Stimulated activated CD4-positive, alpha-beta T cell treated with anti-CD3 and anti-CD28 coated beads, Interleukin-1b, Interleukin-23, amount 100 ng/mL, for 24 hours (primary cell): ENCODE measurements at places on chromosomes 16 and 17.

- no peak for DNase-seq
Measured at GRCh38 chr17:65446838-65447526, 114.5 kb downstream of the AXIN2 start.

- DNase-seq, result no peak
Measured at GRCh38 chr17:48925251-48925990, 17.2 kb downstream of the UBE2Z start.

DNA sequence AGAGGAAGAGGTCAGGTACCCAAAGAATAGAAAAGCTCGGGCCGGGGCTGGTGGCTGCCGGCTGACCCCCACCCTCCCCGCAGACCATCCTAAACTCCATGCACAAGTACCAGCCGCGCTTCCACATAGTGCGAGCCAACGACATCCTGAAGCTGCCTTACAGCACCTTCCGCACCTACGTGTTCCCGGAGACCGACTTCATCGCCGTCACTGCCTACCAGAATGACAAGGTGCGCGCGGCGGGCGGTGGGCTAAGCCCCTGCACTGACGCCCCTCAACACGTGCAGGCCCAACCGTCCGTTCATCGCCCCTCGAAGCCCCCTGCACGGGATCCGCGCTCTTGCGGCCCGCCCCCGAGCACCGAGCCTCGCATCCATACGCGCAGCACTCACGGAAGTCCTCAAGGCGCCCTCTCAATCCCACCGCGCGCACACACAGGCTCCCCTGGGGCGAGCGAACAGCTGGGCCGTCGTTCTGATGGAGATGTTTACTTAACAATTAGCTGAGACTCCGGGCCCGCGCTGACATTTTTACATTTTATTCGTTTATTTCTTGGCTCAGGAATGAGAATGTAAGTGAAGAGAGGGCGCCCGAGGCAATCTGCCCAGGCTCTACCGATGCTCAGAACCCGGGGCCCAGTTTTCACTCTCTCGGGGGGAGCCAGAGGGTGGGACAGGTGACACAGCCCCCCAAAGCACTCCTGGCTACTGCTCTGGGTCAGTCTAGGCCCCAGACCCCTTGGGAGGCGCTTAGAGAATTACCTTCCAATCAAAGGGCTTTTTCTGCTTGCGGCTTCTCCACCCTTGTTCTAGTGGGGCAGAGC lies 3.5 kb downstream of the TBX2 start:
- no peak for DNase-seq

GRCh38 chr17:64331366-64331765 lies 59.3 kb downstream of the PECAM1 start:
- DNase-seq, result no peak

- DNase-seq, result no peak
Measured at GRCh38 chr16:30082545-30083090, 6.8 kb downstream of the PPP4C start.

- DNase-seq, result no peak
Measured at GRCh38 chr17:64147110-64148016, 17.4 kb upstream of the ERN1 start.

DNA sequence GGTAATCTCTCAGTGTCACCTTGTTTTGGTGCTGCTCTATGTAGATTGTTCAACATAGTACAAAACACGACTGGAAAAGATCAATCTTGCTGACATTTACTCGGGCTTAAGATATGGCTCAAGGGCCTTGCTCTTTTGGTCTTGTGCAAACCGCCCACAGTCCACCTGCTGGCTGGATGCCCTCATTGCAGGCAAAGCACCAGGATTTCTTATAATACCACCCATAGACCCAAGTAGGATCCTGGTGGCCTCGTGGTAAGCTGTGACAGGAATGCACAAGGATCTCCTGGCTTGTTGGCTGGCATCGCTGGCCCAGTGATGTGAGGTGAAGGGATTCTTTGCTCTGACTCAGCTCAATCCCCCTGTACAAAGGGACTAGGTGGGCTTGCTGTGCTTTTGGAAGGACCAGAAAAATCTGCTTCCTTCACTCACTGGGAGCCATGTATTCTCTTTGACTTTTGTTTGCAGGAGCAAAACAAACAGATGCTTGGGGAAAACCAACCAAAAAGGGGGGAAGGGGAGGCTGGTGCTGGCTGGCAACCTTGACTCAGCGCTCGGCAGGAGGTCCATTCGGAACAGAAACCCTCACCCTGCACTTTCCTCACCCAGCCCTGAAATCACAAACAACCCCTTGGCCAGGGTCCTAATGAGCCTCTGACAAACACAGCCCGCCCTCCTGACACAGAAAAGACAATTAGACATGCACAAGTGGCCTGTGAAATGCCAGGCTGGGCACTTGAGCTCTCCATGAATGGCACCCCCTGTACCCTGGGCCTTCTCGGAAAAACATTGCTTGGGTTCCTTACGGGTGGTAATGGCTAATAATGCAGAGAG lies 36.6 kb upstream of the MED9 start:
- DNase-seq, result peak; percentile 65

- DNase-seq, result no peak
Measured at GRCh38 chr17:81049973-81050551, 15.1 kb downstream of the BAIAP2 start.

DNA sequence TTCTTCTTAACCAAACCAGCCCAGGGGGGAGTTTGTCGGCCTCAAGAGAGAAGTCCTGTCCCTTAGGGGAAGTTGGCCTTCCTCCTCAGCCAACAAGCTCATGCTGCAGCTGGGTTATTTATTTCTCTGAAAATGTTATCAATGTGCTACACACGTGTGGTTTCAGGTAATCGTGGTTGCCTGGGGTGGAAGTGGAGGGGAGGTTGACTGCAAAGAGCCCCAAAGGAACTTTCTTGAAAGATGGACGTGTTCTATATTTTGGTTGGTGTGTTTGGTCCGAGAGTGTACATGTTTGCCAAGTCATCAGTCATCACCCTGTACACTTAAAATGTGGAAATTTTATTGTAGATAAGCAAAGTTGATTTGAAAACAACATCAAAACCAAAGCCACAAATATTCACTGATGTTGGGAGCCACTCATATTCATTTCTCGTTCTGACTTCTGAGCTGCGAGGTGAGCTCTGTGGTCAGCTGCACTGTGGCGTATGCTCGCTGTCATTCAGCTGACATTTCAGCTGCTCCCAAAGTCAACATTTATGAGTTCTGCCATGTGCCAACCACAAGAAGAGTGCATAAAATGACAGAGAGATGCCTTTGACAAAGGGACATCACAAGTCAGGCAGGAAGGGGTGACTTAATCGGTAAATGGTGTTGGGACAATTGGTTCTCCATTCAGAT lies 26.5 kb upstream of the ADGRG1 start:
- no peak for DNase-seq

- DNase-seq, result no peak
Measured at GRCh38 chr17:44961921-44962350, 6.2 kb downstream of the C1QL1 start.

DNA sequence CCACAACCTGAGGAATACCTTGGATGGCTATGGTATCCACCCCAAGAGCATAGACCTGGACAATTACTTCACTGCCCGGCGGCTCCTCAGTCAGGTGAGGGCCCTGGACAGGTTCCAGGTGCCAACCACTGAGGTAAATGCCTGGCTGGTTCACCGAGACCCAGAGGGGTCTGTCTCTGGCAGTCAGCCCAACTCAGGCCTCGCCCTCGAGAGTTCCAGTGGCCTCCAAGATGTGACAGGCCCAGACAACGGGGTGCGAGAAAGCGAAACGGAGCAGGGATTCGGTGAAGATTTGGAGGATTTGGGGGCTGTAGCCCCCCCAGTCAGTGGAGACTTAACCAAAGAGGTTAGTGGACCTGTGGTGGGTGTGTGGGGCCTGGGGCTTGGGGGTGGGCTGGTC lies 3.1 kb downstream of the NFE2L1 start:
- DNase-seq, result no peak

DNA sequence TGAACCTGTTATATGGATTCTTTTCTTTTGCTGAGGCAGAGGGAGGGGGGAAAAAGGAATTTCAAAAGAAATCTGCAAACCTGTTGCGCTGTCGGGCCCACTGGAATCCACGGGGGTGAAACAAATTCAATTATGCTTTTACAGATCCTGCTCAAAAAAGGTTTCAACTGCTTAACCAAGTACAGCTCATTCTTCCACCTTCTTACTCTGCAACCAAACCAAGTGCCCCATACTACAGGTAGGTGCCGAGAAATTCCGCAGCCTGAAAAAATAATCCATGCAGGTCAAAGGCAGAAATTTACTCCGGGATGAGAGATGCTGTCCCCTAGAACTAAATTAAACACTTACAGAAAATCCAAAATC lies 416 bp downstream of the RNF43 start:
- no peak for DNase-seq

GRCh38 chr16:17470182-17470907 lies 415 bp downstream of the XYLT1 start:
- no peak for DNase-seq

DNA sequence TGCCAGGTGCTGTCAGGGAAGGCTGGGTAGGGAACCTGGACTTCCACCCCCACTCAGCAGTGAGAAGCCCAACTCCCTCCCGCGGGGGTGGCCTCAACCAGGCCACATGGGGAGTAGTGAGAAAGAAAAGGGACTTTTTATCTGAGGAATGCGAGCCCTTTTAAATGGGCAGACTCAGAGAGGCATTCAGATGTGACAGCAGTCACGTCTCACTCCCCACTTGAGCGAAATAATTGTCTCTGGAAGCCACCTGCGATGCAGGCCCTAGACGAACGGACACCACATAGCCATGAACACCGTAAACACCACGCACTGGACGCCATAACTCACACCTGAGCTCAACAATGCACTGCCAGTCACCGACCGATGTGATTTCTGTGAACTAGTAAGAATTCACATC lies 11.9 kb upstream of the CD300E start:
- no peak for DNase-seq

DNA sequence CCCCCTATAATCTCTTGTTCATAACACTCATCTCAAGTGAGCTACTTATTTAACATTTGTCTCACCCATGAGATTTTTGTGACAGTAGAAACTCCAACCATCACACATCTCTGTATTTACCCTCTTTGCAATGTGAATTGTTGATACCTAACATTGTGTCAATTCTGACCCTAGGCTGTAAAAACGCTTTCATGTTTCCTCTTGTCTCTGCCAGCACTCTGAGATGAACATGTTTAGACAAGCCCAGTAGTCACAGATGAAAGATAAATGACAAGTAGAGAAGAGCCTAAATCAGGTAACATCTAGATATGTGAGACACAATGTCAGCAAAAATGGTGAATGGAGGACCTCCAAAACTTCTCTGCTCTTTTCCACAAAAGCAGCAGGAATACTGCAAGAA lies 1254.5 kb upstream of the GOT2 start:
- no peak for DNase-seq

- no peak for DNase-seq
Measured at GRCh38 chr17:77332034-77332971, 191.5 kb downstream of the SEC14L1 start.

DNA sequence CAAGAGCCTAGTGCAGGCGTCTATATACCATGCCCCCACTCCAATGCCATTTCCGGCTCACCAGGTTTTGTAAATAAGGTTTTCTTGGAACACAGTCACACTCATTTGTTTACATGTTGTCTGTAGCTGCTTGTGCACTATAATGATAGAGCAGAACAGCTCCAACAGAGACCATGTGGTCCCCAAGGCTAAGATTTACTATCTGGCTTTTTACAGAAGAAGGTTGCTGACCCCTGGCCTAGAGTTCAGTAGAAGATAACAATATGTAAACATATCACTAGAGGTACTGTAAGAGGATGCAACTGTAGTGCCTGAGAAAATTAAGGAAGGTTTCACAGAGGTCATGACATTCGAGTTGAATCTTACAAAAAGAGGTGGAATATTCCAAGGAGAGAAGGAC lies 66.3 kb downstream of the CACNG1 start:
- DNase-seq, result no peak

DNA sequence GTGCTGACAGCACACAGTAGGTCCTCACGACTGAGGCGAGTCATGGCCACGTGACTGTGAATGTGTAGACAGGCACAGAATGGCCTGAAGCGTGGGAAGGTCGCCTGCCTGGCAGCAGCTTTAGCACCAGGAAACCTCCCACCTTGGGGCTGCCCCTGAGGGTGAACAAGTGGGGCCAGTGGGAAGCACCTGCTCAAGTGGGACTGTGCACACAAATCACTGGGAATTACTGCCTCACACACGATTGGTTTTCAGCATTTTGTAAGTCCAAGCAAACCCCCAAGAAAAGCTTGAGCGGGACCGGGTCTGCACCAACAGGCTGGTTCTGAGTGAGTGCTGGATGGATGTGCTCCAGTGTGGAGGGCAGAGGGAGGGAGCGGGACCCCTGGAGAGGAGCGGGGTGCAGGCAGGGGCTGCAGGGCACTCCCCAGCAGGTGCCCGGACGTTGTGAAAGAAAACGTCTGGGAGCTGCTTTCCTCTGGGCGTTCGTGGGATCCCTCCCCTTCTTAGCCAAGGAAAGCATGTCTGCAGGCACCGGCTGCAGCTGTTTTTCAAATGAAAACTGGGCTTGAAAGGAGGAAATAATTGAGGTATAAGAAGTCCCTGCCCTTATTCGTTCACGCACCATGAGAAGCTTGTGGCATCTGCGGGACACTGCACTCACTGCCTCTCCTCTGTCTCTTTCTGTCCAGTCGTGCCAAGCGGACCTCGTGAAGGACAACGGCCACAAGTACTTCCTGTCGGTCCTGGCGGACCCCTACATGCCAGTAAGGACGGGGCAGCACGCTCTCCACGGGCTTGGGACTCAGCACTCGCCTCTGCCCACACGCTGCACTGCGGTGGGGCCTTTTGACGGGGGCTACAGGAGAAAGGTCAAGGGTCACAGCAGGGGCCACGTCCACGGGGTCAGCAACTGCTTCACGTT lies 111.7 kb upstream of the CHMP6 start:
- no peak for DNase-seq

- no peak for DNase-seq
Measured at GRCh38 chr17:29154516-29155226, 25.5 kb downstream of the MYO18A start.

DNA sequence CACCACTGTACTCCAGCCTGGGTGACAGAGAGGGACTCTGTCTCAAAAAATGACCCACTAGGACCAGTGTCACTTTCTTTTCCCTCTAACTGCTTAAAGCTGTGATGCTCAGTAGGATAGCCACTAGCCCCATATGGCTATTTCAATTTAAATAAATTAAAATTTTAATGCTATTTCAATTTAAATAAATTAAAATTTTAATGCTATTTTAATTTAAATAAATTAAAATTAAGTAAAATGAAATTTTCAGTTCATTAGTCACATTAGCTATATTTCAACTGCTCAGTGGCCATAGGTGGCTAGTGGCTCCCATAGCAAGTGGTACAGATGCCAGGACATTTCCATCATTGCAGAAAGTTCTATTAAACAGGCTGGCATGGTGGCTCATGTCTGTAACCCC lies 43.0 kb downstream of the NLRC5 start:
- DNase-seq, result no peak

DNA sequence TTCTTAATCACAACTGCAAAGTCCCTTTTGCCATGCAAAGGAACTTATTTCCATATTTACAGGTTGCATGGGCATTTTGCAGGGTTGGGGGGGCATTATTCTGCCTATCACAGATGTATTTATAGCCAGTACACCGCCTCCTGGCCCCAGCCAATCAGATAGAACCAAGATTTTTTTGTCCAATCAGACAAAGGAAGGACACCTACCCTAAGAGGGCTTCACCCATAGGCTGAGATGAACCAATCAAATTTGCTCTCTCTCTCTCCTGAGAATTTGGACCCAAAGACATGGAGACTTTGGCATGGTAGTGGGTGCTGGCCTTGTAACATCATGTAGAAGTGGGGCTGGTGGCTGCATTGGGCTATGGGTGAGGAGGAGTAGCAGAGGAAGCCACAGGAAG lies 3.9 kb upstream of the KCNG4 start:
- DNase-seq, result no peak

GRCh38 chr16:56997931-56998330 lies 8.6 kb downstream of the NLRC5 start:
- no peak for DNase-seq
